ENCODE measurements at places on chromosomes 1 and 21.
A peak's percentile ranks its signal among the peaks of the same experiment; 100 is the strongest.

GRCh38 chr1:5333291-5333690 lies 658.9 kb downstream of the NPHP4 start:
- DNase-seq = no peak

DNA sequence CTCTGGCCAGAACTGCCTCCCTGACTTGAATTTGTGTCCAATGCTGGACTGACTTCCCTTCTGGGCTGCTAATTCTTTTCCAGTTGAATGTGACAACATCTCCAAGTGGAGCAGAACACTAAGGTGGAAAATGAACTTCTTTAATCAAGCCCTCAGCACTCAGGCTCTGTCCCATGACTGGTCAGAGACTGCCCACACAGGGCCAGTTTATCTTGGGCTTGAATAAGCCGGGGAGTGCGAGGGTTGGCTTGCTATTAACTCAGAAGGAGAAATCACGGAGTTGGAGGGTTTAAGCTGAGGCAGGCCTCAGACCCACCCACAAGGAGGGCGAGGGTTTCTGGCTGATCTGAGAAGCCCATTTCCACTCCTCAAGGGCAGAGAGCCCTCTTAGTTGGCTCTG lies 12.4 kb downstream of the KCNA10 start:
- no peak for DNase-seq

GRCh38 chr1:154969860-154970452 lies 591 bp downstream of the SHC1 start:
- DNase-seq = no peak

DNA sequence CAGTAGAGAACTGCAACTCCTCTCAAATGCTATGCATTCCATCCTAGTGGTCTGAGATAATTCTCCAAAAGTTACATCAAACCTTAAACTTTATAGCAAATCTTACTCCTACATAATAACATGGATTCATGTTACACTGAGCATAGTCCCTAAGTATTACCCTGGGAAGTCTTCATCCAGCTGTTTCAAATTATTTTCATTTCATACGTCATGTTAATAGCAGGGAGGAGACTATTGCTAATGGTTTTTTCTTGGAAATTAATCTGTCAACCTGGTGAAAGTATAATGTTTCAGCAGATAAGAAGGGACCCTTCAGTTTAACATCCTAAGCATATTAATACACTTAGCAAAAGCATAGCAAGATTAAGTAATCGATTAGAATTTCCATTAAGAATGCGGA lies 318.1 kb downstream of the USP25 start:
- DNase-seq = no peak

DNA sequence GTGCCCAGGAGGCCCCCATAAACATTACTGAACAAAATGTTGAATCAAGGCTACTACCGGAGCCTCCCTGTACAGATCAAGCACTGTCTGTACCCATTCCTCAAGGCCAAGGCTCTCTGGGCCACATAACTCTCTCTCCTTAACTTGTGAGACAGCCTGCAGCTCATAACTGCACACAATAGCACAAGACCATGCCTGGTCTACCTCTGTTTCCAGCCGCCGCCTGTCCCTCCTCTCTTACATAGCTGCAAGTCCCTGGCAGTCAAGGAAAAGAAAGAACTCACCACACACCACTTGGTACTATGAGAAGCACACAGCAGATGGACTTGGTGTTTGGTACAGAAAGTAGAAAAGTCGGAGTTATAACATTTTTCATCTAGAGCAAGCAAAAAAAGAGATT lies 91.1 kb downstream of the SSBP3 start:
- no peak for DNase-seq

GRCh38 chr1:221035662-221036153 lies 156.5 kb downstream of the HLX start:
- DNase-seq = no peak

GRCh38 chr21:34072145-34073031 lies 990 bp upstream of the MRPS6 start:
- DNase-seq = no peak

DNA sequence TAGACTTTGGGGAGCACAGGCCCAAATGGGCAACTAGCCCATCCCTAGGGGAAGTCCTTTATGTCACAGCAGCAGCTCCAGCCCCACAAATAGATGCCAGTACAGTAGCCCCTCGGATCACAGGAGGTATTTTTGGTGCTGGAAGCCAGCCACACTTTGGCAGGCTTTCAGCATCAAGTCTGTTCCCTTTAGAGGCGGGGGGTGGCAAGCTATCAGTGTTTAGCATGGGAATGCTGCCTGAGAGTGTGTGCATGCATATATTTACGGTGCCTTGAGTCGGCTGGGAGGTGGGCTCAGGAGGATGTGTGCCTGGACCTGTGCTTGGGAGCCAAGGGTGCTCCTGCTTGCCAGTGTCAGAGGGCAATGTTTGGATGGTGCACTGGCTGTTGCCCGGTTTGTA lies 3.5 kb upstream of the PLXNA2 start:
- no peak for DNase-seq

DNA sequence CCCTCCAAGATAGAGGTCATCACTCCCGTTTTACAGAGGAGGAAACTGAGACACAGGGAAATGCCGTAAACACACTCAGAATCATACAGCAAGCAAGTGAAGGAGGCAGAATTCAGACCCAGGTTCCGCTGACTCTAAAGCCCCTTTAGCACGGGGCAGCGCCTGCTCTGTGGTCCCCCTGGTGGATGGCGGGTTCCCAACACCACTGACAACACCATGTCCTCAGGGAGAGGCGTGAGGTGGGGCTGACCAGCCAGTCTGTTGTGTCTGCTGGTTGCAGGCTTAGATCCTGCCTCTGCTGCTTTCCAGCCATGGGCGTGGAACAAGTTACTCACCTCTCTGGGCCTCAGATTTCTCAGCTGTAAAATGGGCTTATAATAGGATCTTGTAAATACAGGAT lies 617.3 kb downstream of the MATN1 start:
- peak; percentile 28 for DNase-seq

GRCh38 chr1:225651872-225652728 lies 823 bp downstream of the ENAH start:
- peak; percentile 47 for DNase-seq

DNA sequence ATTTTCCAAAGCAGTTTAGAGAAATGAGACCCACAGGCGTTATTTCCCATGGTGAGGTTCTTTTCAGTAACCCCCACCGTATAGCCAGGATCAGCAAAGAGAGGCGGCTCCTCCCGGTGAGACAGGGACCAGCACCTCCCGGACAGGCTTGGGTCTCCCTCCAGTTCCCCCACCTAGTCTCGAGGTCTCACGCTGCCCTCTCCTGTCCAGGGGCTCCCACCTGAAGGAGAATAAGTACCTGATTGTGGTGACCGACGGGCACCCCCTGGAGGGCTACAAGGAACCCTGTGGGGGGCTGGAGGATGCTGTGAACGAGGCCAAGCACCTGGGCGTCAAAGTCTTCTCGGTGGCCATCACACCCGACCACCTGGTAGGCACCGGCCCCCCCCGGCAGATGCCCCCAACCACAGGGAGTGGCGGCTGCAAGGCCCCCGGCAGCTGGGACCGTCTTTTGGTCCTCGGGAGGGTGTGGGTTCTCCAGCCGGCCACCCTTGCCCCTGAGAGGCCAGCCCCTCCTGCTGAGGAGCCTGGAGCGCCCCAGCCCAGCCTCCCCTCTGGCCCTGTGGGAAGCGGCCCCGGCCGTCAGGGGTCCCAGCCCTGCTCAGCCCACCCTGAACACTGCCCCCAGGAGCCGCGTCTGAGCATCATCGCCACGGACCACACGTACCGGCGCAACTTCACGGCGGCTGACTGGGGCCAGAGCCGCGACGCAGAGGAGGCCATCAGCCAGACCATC lies 4.9 kb downstream of the COL6A1 start:
- DNase-seq = no peak

- DNase-seq = no peak
These were observed 3.6 kb downstream of the ACKR1 start for GRCh38 chr1:159208175-159208825.

GRCh38 chr1:170125269-170125668 lies 20.5 kb upstream of the NTMT2 start:
- DNase-seq = no peak

GRCh38 chr1:154730986-154731489 lies 123.1 kb upstream of the ADAR start:
- DNase-seq = no peak

DNA sequence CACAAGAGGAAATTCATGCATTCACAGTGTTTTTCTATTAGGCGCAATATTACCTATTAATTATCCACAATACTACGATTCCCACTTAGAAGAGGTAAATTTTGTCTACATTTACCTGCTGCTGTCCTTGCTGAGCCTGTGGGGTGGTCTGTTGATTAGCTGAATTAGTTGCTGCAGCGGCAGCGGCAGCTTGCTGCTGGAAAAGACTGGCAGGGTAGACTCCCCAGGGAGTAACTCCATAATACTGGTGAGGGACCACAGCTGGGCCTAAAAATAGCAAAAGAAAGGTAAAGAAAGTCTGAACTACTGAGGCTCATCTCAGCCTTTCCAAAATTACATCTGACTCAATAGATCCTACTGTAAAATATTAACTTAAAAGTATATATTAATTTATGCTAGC lies 66.0 kb upstream of the SDC3 start:
- DNase-seq = no peak

DNA sequence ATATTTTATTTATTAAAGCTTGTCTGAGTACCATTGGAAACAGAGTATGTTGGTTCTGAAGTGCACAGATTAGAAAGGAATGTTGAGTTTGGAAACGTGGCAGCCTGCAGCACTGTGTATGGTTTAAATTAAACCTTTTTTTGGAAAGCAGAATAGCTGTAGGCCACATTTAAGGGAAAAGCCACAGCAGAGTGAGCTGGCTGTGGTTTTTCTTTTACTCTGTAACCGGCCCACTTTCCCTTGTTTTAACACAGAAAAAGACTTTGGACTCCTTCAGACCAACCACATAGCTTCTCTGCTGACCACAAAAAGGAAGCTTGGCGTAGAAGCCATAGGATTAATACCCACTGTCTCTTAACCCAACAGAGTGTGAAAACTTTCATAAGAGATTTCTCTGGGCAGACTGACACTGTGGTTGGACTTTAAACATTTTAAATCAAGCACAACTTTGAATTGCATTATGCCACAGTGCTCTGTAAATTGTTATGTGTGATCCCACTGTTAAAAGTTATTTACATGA lies 75.2 kb downstream of the NFIA start:
- no peak for DNase-seq

- DNase-seq = no peak
These were observed 210.9 kb downstream of the TGFB2 start for GRCh38 chr1:218556016-218556415.

GRCh38 chr1:91129017-91129416 lies 107.2 kb upstream of the ZNF644 start:
- no peak for DNase-seq

- DNase-seq = no peak
These were observed 67.2 kb upstream of the CCDC190 start for GRCh38 chr1:162928141-162928540.

Data from NCI-H345 (cell line).